ENCODE measurements at places on chromosomes 6 and 20. TPM values are rescaled to one million over a fixed set of nuclear protein-coding genes. Genes with fewer than 3 reads are reported as not detected.

Gene CDH26
- total RNA-seq = 2.5 TPM

Gene INSM1
- total RNA-seq = 13.3 TPM

Gene DLK2
- total RNA-seq = 4.4 TPM

Gene C6orf47
- total RNA-seq = 11.6 TPM

All from temporal lobe (tissue), 4 donors.